Fibroblast of the aortic adventitia (primary cell): ENCODE measurements at places on chromosomes 1 and 21. TPM values are rescaled to one million over a fixed set of nuclear protein-coding genes. Genes with fewer than 3 reads are reported as not detected.

Gene PLA2G2D
- total RNA-seq, result not detected in 2 replicates

Gene LRRC53
- not detected in 2 replicates for total RNA-seq

Gene HHAT
- total RNA-seq, result 4.7 and 8.5 TPM in 2 replicates

Gene NUF2
- total RNA-seq, result 1.2 and 25.8 TPM in 2 replicates

Gene IL24
- total RNA-seq, result not detected in 2 replicates

Gene KIF2C
- total RNA-seq, result 1.1 and 23.0 TPM in 2 replicates

Gene CDK11A
- 9.8 and 26.5 TPM in 2 replicates for total RNA-seq

Gene FCRL6
- total RNA-seq, result not detected in 2 replicates

Gene MAP3K21
- 0.18 and 0.25 TPM in 2 replicates for total RNA-seq

Gene PADI1
- total RNA-seq, result 0.09 TPM in 1 of 2 replicates, not detected in the other

Gene SETDB1
- total RNA-seq, result 30.7 and 43.0 TPM in 2 replicates

Gene CHML
- 2.8 and 10.1 TPM in 2 replicates for total RNA-seq

Gene NCSTN
- total RNA-seq, result 60.6 and 79.3 TPM in 2 replicates

Gene EXO1
- total RNA-seq, result 1.2 and 37.2 TPM in 2 replicates

Gene CLCNKB
- not detected in 2 replicates for total RNA-seq

Gene SLC26A9
- total RNA-seq, result not detected in 2 replicates

Gene SLC9C2
- total RNA-seq, result not detected in 2 replicates

Gene GJC2
- total RNA-seq, result 2.0 and 2.6 TPM in 2 replicates

Gene FCGR1A
- not detected in 2 replicates for total RNA-seq

Gene DCST2
- 0.09 TPM in 1 of 2 replicates, not detected in the other for total RNA-seq

Gene FMO1
- total RNA-seq, result 0.18 and 7.8 TPM in 2 replicates

Gene CCDC185
- total RNA-seq, result not detected in 2 replicates

Gene GJB3
- total RNA-seq, result not detected in 2 replicates

Gene USH2A
- under 0.01 TPM in 1 of 2 replicates, not detected in the other for total RNA-seq

Gene LAD1
- not detected in 2 replicates for total RNA-seq

Gene LRRC7
- total RNA-seq, result 0.09 TPM in 1 of 2 replicates, not detected in the other

Gene F13B
- total RNA-seq, result not detected in 2 replicates

Gene GABRD
- not detected in 2 replicates for total RNA-seq

Gene HES4
- total RNA-seq, result 0.36 and 0.82 TPM in 2 replicates

Gene SLC30A10
- 0.45 TPM in 1 of 2 replicates, not detected in the other for total RNA-seq
